ENCODE measurements at places on chromosomes 13 and 19.

GRCh38 chr19:16272945-16273344 lies 51.7 kb upstream of the KLF2 start:
- DNase-seq: no peak

DNA sequence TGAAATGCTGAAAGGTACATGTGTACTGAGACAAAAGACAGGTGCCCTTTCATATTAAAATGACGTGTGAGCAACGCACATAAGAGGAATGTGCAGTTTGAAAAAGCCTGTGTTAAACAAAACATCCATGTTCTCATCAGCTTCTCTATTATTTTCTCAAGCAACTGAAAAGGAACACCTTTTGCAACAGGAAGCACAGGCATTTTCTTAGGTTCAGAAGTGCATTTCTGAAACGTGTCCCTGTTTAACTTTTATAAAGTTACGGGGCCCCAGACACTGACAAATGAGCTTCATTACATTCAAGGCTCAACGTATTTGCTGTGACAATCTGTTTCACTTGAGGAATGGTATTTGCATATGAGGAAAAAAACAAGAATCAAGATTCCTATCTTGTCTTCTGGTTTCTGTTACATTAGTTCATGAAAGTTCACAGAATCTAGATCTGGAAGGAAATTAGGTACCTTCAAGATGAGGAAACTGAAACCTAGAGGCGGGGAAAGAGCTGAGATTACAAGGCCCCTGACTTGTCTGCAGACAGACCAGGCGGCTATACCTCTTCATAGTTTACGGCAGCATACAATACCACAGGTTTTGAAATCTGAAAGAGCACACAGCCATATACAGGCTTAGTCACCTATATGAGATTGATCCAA lies 431.7 kb downstream of the KLF12 start:
- no peak for DNase-seq

DNA sequence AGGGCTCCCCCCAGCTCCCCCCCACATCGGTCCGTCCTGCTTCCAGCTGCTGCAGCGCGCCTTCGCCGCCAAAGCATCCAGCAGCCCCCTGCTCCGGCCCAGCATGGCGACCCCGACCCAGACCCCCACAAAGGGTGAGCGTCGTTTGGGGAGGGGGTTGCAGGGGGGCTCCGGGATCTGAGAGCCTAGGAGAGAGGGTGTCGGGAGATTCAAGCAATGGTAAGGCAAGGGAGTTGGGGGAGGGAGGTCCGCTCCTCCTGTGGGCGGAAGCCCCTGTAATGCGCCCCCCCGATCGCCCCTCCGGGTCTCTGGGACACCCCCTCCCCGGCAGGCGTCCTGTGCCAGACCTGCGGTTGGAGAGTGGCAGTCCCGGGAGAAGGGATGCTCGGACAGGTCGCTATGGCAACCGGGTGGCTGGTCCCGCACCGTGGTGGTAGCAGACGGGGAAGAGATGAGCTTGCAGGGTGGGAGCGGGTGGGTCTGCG lies at the start of gene FXYD7:
FXYD7 (plus strand) TSS at position 25 of the 485 bp plus-strand sequence; CDS start at position 104, 79 bp downstream.
- DNase-seq: no peak

DNA sequence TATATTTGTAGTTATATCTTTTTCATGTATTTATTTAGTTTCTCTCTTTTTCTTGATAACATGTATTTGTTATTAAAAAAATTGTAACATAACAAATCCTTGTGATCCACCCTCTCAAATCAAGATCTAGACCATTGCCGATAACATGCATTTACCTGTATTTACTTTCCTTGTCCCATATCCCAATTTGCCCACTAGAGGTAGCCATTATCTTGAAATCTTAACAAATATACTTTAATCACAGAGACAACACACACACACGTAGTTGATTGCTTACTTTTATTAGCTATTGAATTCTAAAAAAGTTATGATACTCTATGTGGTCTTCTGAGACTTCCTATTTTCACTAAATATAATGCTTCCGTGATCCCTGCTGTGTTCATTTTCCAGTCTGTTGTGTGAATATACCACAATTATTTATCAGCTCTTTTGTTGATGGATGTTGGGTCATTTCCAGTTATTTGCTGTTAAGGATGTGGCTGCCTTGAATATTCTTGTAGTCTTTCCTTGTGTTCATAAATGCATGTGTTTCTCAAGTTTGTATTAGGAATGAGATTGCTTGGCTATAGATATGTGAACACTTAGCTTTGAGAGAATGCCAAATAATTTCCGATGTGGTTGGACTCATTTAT lies 31.3 kb upstream of the ZMYM2 start:
- DNase-seq: no peak

DNA sequence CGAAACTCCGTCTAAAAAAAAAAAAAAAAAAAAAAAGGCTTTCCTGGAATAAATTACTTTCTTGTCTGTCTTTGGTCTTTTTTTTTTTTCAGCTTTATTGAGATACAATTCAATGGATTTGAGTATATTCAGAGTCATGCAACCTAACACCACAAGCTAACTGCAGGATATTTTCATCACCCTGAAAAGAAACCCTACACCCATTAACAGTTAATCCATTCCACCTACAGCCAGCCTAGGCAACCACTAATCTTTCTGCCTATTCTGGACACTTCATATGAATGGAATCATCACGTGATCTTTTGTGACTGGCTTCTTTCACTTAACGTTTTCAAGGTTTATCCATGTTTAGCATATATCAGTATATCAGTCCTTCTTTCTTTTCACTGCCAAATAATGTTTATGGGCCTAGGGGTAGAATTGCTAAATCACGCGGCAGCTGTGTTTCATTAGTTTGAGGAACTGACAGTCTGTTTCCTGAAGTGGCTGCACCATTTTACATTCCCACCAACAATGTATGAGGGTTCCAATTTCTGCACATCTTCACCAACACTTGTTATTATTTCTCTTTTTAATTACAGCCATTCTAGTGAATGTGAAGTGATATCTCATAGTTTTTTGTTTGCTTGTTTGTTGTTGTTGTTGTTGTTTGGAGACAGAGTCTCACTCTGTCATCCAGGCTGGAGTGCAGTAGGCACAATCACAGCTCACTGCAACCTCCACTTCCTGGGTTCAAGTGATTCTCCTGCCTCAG lies 19.9 kb downstream of the LRFN3 start:
- DNase-seq: no peak

- peak; percentile 32 for DNase-seq
Observed at GRCh38 chr13:100491164-100491842, 97.3 kb downstream of the GGACT start.

DNA sequence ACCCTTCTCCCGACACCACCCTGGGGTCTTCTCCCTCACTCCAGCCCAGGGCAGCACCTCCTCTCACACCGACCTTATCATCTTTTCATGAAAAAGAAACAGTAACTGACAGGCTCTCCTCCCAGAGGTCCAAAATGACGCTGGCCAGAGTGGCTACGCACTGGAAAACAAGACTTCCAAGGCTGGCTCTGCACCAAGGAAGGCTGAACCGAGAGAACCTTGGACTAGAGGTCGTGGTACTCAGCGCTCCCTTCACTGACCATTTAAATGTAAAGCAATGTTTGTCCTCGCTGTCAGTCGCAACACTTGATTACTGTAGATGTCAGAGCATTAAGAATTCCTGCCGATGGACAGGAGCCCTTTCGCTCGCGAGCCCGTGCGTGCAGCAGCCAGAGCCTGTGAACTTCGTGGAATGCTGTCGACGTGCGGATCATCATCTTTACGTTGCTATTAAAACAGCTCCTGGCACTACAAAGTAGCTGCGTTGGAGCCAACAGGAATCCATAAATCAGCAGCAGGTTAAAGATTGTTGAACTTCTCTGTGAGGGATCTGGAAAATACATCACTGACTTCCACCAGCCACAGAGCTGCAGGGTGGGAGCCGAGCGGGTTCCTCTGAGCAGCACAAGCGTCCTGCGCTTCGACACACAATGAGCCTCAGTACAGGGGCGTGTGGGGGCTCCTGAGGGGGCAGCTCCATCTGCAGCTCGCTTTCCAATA lies 125.5 kb upstream of the MCF2L start:
- no peak for DNase-seq

DNA sequence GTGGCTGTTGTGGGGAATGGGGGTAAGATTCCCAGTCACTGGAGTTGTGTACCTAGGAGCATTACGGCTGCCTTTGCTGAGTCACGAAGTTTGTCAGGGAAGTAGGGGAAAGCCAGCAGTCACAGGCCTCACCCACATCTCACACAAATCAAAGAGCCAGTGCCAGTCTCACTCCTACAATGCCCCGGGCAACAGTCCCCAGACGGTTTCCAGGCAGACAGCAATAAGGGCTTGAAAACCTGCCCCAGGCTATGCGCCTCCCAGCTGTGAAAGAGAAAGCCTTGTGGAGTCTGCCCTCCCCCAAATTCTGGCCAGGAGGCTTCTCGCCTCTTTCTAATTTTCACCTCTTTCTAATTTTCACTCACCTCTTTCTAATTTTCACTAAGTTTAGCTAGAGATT lies 142.3 kb upstream of the EDNRB start:
- DNase-seq: no peak

DNA sequence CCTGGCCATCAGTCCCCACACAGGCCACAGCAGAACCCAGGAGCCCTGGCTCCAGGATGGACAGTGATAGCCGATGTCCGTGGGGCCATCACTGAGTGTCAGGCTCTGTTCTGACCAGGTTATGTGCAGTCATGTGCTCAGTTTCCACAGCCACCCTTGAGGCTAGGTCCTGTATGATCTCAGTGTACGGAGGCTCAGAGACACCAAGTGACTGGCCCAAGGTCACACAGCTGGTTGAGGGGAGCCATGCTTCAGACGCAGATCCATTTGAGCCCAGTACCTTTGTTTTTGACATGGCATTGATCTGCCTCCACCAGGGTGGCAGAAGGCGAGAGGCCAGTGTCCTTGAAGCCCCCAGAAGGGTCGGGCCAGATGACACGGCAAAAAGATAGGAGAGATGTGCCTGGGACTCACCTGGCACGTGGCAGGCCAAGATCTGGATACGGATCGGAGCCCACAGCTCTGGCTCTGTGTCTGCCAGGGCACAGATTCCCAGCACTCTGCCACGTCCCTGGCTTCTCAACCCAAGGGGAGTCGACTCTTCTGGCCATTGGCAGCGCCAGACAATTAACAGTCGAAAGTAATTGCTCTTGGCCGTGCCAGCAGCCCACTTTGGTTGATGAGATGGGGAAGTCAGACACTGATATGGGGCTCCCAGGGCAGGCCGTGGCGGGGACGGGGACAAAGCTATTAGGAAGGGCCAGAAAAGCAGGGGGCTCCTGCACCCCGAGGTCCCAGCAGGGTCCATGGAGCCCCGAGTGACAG lies 15.6 kb downstream of the EVI5L start:
- DNase-seq: no peak

- no peak for DNase-seq
Observed at GRCh38 chr19:54302257-54302656, 10.7 kb downstream of the LILRA5 start.

- no peak for DNase-seq
Observed at GRCh38 chr19:55099557-55100506, 17.6 kb downstream of the PPP1R12C start.

- no peak for DNase-seq
Observed at GRCh38 chr13:57824121-57824520, 192.6 kb downstream of the PCDH17 start.

DNA sequence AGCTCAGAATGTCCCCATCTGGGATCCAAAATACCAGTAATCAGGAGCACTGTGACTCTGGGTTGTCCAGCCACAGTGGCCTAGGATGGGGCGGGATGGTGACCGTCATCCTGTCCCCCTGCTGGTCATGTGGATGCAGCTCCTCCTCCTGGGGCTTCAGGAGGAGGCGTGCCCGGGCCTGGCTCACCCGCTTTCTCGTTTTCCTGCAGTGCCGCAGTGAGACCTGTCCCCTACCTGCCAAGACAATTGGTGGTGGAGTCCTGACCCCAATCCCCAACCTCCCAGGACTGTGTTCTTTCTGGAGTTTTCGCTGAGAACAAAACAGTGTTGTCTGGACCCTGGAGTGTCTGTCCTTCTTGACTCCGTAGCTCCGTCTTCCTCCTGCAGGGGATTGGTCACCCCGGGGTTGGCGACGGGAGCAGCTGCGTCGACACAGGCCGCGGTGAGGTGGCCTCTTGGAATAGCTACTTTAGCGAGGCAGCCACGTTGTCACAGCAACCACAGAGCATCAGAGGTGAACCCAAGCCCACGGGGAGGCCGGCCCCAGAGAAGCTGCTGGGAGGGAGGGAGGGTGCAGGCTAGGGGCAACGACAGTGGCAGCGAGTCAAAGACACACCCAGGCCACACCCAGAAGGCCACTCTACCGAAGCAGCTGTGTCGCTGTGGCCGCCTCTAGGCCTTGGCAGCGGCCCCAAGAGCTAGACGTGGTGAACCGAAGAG lies 10.2 kb upstream of the EMC10 start:
- no peak for DNase-seq

DNA sequence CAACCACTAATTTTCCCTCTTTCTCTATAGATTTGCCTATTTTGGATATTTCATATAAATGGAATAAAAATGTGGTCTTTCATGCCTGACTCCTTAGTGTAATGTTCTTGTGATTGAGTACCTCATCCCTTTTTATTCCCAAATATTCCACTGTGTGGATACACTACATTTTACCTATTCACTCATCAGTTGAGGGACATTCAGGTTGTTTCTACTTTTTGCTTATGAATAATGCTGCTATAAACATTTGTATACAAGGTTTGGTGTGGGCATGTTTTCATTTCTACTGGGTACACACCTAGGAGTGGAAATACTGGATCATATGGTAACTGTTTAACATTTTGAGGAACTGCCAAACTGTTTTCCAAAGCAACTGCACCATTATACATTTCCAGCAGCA lies 5.1 kb upstream of the WBP4 start:
- no peak for DNase-seq

- no peak for DNase-seq
Observed at GRCh38 chr19:32458500-32459123, 53.0 kb downstream of the DPY19L3 start.

DNA sequence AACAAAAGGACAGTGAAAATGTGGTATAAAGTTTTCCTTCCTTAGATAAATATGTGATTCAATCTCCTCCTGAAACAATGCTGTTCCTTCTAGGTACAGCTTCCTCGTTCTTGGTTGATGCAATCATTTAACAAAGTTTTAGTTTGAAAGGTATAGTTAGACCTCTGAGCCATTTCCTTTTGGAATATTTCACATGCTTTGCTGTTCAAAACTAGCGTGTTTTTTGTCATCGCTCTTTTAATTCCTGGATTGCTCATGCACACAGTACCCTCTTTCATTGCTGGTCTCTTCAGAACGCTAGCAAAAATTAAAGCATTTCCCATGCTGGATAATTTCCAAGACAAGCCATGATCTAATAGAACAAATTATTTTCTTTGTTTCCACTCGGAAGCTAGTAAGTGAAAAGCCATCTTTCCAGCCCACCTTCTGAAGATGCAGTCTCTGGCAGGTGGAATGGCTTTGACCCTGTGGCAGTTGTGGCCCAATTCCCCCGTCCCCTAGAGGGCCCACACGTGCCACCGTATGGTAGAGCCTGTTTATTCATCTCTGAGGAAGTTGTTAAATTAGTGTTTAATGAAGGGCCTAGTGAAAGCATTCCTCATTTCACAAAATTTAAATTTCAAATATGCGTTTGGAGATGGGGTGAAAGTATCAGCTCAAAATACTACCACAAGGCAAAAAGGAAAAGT lies 1040.6 kb upstream of the SLC10A2 start:
- DNase-seq: no peak

- DNase-seq: no peak
Observed at GRCh38 chr19:8638078-8638619, 7.7 kb downstream of the NFILZ start.
